ENCODE measurements at places on chromosomes 6 and 20.

DNA sequence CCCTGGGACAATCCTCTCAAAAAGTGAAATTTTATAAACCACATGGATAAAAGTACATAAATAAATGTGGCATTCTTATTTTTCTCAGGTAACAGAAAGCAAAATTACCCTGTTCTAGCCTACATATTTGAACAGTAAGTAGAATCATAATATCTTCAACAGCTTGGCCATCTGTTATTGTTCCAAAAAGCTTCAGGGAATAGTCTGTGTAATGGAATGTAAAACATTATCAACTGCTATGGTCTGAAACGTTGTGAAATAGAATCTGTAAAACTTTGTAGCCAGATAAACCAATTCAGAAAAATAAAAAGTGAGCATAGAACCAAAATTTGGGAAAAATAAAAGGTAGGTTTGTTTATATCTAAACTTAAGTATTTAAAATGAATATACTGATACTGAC lies 114.7 kb downstream of the THEMIS start:
- DNase-seq = no peak

DNA sequence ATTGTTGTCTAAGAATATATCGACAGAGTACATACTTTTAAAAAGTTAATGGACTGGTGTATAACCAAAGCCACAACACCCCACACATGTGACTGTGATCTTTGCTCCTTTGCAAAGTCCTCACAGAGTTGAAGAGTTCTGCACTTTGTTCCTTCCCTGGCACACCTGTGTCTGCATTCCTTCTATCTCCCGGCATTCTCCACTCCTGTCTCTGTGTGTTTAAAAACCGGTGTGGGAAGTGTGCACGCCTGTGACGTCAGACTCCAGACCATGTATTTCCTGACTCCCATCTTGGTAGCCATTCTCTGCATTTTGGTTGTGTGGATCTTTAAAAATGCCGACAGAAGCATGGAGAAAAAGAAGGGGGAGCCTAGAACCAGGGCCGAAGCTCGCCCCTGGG lies at the start of gene IYD:
TSS of gene IYD (plus strand) at position 251 of the 400 bp plus-strand sequence. CDS start at position 271, 20 bp downstream.
- no peak for DNase-seq

DNA sequence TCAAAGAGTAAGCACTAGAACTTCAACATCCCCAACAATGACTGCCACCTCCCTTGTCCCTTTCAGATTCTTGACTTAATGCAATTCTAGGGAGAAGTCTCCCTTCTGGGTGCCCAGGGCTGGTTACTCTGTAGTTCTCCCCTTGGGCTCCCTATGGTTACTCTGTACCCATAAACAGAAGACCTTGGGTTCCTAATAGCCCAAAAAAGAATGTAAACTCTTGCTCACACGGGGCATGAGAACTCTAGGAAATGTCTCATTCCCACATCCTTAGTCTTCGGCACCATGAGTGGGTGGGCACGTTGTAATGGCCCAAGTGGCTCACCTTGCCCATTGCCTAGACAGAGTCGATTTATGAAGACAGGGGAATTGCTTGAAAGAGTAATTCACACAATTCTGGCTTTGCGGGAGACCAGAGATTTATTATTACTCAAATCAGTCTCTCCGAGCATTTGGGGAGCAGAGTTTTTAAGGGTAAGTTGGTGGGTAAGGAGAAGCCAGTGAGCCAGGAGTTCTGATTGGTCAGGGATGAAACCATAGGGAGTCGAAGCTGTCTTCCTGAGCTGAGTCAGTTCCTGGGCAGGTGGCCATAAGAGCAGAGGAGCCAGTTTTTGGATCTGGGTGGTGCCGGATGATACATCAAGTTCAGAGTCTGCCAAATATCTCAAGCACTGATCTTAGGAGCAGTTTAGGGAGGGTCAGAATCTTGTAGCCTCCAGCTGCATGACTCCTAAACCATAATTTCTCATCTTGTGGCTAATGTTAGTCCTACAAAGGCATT lies 61.2 kb upstream of the SIRPG start:
- DNase-seq = no peak

GRCh38 chr20:19975901-19976300 lies 41.3 kb upstream of the NAA20 start:
- no peak for DNase-seq

DNA sequence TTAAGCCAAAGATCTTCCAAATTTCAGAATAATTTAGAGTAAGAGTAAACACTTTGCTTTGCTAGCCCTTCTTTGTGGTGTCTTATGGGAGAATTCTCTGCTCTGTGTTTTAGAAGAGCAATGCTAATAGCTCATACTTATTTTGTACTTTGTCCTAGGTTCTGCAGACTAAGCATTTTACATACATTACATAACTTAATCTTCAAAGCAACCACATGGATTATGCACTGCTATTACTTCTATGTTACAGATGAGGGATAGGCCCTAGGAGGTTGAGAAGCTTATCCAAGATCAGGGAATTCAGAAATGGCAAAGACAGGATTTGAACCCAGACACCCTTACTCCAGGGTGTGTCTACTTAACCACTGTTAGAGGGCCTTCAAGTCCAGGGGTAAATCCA lies 9.8 kb upstream of the CCDC170 start:
- no peak for DNase-seq

DNA sequence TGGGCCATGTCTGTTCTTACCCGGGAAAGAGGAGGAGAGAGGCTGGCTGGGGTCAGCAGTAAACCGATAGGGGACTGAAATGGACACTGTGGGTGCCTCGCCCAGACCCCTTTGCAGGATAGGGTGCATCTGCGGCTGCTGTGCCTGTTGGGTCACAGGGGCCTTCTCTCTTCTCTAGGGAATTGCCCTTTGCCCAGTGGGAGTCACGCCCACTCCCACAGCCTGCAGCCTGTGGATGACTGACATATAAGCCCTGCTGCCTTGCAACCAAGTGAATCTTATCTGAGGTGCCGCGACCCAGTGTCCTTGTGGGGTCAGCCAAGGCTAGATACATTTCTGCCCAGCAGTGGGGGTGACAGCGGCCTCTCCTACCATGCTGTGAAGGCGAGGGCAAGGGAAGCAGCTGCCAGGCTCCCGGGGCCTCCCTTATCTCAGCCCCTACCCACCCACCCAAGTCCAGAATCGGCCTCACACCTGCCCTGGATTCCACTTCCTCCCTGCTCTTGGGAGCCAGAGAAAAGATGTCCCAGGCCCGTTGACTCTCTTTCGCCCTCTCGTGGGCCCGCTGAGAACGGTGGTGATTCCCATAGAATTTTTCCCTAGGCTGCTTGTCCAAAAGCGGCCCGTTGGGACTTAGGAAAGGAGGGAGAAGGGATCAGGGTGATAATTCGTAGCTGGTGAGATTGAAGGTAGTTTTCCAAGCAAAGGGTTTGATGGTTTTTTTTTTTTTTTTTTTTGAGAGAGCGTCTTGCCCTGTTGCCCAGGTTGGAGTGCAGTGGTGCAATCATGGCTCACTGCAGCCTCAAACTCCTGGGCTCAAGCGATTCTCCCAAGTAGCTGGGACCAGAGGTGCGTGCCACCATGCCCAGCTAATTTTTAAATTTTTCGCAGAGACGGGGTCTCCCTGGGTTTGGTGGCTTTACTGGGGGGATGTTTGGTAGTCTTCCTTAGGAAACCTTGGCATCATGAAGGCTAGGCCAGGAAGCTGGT lies 76.4 kb upstream of the RNF24 start:
- DNase-seq = peak; percentile 65

DNA sequence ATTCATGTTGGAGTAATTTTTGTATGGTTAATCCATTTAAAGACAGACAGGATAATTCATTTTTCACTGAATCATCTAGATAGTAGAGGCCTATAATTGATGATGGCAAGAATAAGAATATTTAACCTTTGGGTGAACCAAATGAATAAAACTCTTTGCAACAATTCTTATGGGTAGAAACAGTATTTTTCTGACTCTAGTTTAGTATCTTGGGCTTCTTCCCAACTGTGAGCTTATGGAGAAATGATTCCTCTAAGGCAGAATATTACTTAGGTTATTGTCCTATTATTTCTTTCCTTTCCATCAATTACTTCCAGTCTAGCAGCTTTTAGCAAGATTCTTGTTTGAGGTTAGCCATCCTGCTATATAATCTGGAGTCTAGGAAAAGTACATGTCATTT lies 734.9 kb upstream of the FLRT3 start:
- no peak for DNase-seq

- DNase-seq = no peak
Observed at GRCh38 chr6:16944596-16944995, 157.3 kb upstream of the STMND1 start.

Measured in activated CD4-positive, alpha-beta memory T cell treated with anti-CD3 and anti-CD28 coated beads for 36 hours (primary cell).